ENCODE measurements at places on chromosomes 2 and 18.

DNA sequence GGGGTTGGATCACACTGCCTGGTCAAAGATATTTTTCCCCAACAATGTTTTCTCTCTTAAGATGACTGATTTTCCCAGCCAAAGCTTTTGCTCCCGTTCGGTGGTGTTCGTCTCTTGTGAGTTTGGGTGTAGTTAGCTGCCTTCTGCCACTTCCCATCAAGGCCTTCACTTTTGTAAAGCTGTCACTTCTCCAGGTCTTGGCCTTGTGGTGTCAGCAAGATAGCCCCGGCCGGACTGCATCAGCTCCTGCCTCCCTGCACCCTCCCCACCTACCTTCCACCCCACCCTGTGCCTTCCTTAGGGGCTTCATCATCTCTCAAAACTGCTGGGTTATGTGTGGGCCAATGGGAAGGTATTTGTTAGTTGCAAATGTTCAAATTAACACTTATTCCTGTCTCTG, 228.9 kb downstream of the BCL11A start:
- DNase-seq = no peak

GRCh38 chr2:72431737-72432136, 284.1 kb upstream of the CYP26B1 start:
- no peak for DNase-seq

DNA sequence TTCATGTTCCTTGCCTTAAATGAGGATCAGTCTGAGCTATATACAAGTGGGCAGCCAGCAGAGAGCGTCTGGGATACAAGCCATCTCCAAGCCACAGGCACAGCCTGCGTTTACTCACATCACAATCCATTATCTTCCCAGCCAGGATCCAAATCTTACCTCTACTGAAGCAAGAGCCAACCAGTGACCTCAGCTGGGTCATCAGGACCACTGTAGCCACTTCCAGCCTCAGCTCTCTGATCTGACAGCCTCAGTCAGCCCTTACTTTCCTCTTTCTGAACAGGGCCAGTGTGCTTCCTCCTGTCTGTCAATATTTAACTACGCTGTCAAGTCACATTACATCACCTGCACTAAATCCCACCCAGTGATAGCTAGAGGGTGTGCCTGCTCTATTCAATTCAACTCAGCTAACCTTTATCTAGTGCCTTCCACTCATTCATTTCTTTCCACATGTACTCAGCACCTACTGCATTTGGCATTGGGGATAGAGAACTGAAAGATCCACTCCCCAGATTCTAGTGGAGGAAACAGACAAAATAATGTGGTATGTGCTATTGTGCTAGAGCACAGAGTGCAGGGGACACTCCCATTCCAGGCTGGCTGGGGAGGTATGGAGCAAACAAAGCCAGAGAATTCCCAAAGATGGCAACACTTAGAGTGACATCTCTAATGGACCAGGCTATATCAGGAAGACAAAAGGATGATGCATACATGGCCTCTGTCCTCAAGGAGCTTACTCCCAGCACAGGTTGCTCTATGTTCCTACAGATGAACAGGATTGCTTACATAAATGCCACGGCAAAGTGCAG, 146.5 kb downstream of the NCKAP5 start:
- no peak for DNase-seq

GRCh38 chr18:58662118-58662517, 9.1 kb upstream of the MALT1 start:
- DNase-seq = no peak

GRCh38 chr18:22778996-22779395, 154.1 kb upstream of the RBBP8 start:
- no peak for DNase-seq

- DNase-seq = no peak
Observed at GRCh38 chr2:134713176-134713575, 5.6 kb downstream of the TMEM163 start.

DNA sequence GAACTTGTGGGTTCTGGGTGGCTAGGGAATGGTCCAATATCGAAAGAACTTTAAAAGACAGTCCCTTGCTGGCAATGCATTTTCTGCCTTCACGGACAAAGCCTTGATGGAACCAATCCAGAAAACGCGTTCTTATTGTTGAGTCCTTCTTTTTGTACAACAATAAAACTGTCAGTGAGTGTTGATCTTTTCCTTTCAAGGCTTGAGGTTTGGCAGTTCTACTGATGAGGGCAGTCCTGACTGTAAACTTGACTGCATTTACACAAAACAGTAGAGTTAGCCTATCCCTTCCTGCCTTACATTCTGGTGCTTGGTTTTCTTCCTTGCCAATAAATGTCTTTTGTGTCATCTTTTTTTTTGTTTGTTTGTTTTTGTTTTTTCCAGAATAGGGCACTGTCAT, 2.5 kb upstream of the UGT1A7 start:
- DNase-seq = no peak

- DNase-seq = no peak
Observed at GRCh38 chr2:38037757-38038621, 38.0 kb downstream of the CYP1B1 start.

GRCh38 chr18:73520229-73520628, 627.4 kb downstream of the FBXO15 start:
- DNase-seq = no peak

DNA sequence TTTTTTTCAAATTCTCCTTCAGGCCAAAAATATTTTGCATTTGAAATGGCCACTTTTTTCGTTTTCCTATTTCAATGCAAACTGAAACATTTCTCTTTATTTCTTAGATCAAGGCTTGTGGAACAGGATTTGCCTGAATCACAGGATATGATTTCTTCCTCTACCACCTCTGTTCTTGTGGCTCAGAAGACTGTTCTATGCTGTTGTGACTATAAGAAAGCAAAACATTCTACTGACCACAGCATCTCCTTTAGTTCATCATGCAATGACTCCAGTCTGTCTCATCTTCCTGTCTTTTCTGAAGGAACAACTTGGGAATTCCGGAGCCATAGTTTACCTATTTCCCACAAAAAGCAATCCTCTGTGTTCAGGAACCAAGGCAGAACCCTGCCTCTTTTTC, 16.2 kb upstream of the ZNF512 start:
- DNase-seq = peak; percentile 57

DNA sequence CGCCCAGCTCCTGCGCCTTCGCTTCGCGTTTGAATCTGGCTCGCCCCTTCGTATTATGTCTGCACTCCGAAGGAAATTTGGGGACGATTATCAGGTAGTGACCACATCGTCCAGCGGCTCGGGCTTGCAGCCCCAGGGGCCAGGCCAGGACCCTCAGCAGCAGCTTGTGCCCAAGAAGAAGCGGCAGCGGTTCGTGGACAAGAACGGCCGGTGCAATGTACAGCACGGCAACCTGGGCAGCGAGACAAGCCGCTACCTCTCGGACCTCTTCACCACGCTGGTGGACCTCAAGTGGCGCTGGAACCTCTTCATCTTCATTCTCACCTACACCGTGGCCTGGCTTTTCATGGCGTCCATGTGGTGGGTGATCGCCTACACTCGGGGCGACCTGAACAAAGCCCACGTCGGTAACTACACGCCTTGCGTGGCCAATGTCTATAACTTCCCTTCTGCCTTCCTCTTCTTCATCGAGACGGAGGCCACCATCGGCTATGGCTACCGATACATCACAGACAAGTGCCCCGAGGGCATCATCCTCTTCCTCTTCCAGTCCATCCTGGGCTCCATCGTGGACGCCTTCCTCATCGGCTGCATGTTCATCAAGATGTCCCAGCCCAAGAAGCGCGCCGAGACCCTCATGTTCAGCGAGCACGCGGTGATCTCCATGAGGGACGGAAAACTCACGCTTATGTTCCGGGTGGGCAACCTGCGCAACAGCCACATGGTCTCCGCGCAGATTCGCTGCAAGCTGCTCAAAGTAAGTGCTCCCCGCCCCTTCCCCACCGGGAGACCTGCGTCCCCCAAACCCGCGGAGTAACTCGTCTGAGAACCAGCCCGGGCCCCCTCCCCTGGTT, 453 bp downstream of the KCNJ3 start:
- DNase-seq = no peak

- no peak for DNase-seq
Observed at GRCh38 chr2:77721593-77721992, 199.4 kb upstream of the LRRTM4 start.

DNA sequence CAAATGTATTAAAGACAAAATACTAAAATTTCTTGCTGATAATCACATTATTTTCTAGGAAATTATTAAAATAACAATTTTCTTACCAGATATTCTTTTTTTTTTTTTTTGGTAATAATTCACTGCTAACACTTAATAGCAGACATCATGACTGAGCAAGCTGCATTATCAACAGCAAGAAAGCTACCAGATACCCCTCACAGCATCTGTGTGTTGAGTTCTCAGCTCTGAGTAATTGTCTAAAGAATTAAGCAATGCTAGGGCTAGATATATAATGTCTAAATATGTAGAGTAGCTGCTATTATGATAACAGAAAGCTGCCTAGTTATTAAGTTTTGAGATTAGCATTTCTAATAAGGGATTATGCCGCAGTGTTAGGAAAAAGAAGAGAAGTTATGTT, 754.3 kb upstream of the PKDCC start:
- no peak for DNase-seq

- peak; percentile 3 for DNase-seq
Observed at GRCh38 chr2:185335879-185336278, 402.7 kb upstream of the FSIP2 start.

- DNase-seq = no peak
Observed at GRCh38 chr2:198591586-198591985, 787.2 kb downstream of the PLCL1 start.

DNA sequence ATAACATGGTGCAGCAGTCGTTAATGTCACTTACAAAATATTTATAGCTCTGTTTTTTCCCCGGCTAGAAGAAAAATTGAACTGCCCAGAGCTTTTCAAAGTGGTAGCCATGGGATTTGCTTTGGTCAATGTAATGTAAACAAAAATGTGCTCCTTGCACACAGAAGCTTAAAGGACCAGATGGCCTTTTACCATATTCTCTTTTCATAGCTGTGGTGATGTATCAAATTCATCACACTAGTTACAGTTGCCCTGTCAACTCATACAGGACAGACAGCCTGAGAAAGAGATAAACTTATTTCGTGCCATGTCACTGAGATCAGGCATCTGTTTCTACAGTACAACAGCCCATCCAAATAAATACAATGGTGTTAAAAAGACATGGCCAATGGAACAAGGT, 368.1 kb upstream of the CDH19 start:
- no peak for DNase-seq

DNA sequence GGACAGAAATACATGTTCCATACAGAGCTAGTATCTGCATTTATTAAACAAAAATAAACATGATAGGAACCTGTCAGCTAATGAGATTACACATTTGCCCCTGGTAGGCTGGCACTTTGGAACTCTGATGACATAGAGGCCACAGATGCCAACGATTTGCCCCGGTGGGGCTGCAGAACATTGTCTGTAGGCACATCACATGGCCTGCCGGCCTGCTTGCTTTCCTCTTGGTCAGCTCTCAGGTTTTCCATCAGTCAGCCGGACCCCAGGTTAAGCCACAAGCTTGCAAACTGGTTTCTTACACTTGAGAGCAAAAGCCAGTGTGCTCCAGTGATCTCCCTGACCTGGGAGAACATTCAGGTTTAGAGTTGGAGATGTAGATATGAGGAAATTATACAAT, 60.3 kb downstream of the CRACDL start:
- no peak for DNase-seq

DNA sequence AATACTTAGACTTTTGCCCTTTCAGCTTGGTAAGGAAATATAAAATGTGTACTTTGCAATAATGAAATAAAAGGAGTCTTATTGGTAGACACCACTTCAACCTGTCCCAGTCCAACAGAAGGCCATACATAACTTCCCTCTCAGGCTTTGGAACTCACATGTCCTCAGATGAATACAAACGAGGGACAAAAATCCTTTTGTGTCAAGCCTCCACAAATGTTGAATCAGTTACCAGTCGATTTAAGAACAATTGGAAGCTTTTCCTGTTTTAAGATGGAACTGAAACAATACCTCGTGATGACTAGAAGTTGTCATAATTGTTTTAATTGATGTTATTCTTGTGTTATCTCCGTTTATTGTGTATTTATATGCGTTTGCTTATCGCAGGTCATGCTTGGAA, 385.1 kb upstream of the POU3F3 start:
- DNase-seq = no peak

DNA sequence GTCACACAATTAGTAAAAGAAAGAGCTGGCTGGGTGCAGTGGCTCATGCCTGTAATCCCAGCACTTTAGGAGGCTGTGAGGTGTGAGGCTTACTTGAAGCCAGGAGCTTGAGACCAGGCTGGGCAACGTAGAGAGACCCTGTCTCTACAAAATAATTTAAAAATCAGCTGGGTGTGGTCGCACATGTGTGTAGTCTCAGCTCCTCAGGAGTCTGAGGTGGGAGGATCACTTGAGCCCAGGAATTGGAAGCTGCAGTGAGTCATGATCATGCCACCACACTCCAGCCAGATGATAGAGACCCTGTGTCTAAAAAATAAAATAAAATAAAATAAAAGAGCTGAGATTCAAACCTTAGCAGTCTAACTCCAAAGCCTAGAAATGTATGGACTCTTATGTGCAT, 39.0 kb upstream of the NEDD4L start:
- no peak for DNase-seq

- no peak for DNase-seq
Observed at GRCh38 chr2:50438259-50438658, 593.7 kb downstream of the NRXN1 start.

GRCh38 chr2:3313781-3314375, 63.7 kb downstream of the EIPR1 start:
- DNase-seq = no peak

- no peak for DNase-seq
Observed at GRCh38 chr2:120691410-120691809, 44.3 kb upstream of the GLI2 start.

DNA sequence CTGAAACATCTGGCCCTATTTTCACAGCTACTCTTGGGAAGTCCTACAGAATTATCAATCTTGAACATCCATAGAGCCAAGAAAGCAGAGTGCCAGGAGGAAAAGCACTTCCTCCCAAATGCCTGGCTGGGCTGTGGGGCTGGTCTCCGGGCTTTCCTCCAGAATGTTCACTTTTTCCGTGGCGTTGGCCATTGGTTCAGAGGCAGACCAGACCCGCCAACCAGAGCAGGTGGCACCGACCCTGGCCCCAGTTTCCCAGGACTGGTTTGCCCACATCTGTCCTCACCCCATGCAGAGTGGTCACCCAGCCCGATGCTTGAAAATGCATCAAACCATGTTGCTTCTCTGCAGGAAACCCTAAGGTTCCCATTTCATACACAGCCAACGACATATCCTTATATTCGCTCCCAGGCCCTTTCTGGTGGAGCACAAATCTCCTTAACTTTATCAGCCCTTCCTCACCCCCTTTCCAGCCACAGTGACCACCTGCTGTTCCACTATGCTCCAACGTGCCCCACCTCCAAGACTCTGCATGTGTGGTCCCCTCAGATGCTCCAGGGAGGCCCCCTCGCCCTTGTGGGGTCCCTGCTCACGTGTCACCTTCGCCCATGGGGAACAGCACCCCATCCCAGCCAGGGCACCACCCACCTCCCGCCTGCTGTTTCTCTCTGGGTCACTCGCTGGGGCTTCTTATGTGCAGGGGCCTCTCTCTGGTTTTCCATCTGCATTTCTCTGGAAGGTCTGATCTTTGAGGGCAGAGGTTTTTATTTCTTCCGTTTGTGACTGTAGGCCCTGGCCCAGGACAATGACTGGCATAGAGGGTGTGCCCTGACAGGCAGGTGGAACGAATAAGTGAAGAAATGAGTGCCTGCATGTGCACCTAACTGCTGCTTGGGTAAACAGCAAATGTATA, 92.9 kb downstream of the PXDN start:
- no peak for DNase-seq

Data from RWPE1 (cell line).